Stomach (tissue), 19 donors: ENCODE measurements at places on chromosomes 12 and 14. TPM values are rescaled to one million over a fixed set of nuclear protein-coding genes. Genes with fewer than 3 reads are reported as not detected.

- DNase-seq = no peak
Measured at GRCh38 chr14:98101323-98101722, 1170.7 kb downstream of the BCL11B start.

DNA sequence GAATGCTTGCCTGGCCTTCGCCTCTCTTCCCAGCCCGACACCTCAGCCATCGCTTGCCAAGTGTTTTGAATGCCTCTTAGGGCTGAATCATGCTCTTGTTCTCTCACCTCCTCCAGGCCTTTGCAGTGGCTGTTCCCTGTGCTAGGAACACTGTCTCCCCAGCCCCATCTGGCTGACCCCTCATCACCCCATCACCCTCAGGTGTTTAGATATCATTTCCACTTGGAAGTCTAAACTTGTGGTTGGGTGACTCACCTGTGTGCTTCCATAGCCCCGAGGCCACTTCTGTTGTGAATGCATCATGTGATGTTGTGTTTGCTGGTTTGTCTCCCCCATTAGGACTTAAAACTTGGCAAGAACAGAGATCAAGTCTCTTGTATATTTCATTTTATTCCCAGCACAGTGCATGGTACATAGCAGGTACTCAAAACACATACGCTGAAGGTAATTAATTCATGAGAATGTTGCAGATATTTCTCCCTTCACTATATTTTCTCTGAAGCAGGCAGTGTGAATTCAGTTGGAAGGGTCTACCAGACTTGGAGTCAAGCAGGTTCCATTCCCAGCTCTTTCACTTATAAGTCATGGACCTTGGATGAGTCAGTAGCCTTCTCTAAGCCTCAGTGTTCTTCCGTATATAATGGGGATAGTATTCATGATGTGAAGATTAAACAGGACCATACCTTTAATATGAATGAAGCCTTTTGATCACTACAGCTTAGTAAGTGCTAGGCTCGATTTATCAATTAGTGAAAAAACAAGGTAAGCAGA lies 67.8 kb downstream of the HRK start:
- DNase-seq = no peak

GRCh38 chr12:104610513-104611235 lies 153.9 kb downstream of the CHST11 start:
- no peak for DNase-seq

GRCh38 chr12:109789526-109790048 lies 43.6 kb downstream of the TRPV4 start:
- no peak for DNase-seq

DNA sequence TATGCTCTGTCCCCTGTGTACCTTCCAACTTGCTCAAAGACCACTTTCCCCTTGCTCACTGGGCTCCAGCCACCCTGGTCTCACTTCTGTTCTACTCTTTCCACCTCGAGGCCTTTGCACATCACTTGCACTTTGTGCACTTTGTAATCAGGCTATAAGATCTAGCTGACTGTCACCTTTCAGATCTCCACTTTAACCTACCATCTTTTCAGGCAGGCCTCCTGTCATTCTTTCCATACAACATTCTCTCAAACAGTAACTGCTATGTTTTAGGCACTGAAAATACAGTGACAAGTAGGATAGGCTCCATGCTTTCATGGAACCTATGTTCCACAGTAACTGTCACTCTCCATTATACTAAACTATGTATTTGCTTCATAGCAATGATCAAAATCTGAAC lies 14.0 kb downstream of the CPM start:
- no peak for DNase-seq

DNA sequence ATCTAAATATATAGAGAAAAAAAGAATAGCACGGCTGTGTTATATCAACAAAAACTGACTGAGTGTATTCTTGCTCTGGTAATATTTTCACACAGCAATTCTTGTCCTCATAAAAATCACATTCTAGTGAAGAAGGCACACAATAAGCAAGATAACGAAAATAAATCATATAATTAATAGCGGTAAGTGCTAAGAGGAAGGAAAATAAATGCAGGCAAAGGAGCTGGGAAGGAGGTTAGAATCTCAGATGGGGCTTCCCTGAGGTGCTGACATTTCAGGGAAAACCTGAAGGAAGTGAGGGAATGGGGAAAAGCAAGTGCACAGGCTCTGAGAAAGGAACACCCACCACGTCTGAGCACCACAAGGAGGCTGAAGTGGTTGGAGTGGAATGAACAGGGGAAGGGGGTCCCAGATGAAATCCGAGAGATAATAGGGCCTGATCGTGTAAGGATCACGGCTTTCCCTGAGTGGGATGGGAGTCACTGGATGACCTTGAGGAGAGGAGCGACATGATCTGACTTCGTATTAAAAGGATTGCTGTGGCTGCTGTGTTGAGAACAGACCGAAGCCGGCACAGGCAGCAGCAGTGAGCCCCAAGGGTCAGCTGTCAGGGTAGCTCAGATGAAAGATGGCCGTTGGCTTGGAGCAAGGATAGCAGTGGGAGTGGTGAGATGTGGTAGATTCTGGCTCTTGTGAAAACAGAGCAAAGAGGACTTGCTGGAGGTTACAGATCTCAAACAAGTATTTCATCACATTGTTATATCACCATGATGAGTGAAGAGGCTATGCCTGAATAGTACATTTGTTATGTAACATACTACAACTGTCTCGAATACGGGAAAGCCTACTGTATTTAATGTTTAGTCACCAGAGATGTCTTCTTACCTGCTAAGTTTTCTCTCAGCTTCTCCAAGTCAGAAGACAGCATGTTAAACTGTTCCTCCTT lies 67.1 kb upstream of the VPS33A start:
- DNase-seq = no peak

- DNase-seq = no peak
Measured at GRCh38 chr12:95674163-95674562, 116.4 kb downstream of the NTN4 start.

GRCh38 chr12:116918464-116918863 lies 7.7 kb downstream of the FBXW8 start:
- DNase-seq = no peak

- no peak for DNase-seq
Measured at GRCh38 chr14:38873941-38874612, 229.0 kb downstream of the SEC23A start.

GRCh38 chr12:9364224-9365176 lies 156.3 kb upstream of the PZP start:
- DNase-seq = no peak

DNA sequence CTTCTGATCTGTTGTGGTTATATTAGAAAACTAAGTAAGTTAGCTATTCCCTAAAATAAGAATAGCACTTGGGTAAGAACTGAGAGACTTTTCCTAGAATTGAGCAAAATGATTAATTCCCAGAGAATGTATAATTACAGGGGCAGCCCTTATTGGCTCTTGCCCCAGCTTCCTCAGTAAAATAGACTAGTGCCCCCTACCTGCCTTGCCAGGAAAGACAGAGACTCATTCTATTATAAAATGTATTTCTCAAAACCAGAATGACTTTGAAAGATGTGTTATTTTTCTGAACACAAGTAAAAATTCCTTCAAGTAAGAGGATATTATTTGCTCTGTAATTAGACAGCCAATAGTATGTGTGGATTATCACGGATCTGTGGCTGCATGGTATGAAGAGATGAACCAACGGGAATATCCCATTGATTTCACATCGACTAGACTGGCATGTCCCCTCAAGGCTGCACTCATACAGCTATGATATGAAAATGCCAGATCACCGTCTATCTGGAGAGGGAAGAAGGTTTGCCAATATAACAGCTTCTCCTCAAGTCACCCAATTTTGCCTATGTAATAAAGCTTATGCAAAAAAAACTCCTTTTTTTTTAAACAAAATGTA lies 7.4 kb upstream of the GLRX5 start:
- peak; percentile 75 for DNase-seq

GRCh38 chr14:94132285-94132887 lies 3.0 kb upstream of the IFI27L2 start:
- peak; percentile 66 for DNase-seq

- no peak for DNase-seq
Measured at GRCh38 chr12:131506426-131506825, 204.5 kb upstream of the SFSWAP start.

DNA sequence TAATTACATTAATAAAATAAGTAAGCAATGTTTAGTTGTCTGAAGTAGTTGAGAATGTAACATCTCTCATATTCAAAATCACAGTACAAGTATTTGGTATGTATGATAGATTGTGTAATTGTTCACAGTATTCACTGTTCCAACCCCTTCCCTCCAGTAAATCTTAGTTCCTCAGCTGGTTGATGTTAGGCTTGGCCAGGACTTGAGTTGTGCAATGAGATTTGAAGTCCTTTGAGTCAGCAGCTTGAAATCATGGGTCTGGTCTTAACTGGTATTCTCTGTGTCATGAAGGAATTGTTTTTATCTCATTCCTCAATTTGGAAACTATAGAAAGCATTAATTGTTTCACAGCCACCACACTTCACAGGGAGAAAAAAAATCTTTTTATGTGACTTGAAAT lies 477.1 kb downstream of the FSCB start:
- no peak for DNase-seq

- DNase-seq = no peak
Measured at GRCh38 chr14:53328841-53329240, 175.7 kb upstream of the DDHD1 start.

GRCh38 chr14:79749065-79749464 lies 462.2 kb downstream of the DIO2 start:
- DNase-seq = no peak

- DNase-seq = no peak
Measured at GRCh38 chr12:123096741-123097140, 54.1 kb downstream of the PITPNM2 start.

GRCh38 chr12:52070185-52070925 lies 577 bp downstream of the ATG101 start:
- no peak for DNase-seq

DNA sequence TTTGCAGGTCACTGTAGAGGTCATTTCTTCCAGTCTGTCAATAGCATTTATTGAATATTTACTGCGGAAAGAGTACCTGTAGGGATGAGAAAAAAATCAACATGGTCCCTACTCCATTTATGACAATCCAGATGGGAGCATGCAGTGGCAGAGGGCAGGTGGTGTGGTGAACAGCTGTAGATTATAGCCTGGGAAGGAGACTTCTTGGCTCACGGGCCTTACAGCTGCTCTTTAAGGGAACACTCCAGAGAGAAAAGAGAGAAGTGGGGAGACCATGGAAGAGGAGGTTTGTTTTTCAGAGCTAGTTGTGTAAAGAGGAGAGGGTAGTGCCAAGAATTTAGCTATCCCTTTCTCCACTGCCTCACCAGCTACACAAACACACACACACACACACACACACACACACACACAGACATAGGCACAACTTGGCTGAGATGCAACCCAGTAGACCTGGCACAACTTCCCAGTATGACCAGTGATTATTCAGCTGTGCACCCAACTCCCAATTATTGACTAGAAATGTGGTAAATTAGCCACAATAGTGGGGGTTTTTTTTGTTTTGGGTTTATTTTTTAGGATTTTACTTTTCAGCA lies 41.0 kb downstream of the GPHB5 start:
- DNase-seq = no peak

- DNase-seq = no peak
Measured at GRCh38 chr12:54649825-54650224, 1.7 kb upstream of the DCD start.

DNA sequence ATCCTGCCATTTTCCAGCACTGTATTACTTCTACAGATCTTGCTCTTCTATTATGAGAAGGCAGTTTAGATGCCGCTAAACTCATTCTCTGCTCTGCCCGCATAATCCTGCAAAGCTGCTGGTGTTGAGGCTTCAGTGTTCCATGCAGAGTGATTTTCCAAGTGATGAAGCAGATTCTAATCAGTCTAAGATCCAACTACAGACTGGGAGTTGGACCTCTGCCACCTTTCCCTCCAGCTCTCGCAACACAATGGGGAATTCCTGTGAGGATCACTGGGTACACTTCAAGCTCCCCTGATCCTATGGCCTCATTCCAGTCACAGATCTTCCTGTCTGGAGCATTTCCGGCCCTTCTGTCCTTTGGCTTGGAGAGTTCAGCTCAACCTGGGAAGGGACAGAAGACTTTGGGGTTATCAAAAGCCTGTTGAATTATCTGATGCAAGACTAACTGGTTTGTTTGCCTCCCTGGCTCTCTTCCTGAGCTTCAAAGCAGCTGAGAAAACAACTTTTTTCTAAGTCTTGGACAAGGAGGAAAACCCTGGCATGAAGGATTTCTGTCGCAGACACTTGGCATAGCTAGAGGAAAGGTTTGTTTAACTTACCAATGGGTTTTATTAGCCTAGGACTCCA lies 333.9 kb downstream of the ZFP36L1 start:
- DNase-seq = peak; percentile 72

DNA sequence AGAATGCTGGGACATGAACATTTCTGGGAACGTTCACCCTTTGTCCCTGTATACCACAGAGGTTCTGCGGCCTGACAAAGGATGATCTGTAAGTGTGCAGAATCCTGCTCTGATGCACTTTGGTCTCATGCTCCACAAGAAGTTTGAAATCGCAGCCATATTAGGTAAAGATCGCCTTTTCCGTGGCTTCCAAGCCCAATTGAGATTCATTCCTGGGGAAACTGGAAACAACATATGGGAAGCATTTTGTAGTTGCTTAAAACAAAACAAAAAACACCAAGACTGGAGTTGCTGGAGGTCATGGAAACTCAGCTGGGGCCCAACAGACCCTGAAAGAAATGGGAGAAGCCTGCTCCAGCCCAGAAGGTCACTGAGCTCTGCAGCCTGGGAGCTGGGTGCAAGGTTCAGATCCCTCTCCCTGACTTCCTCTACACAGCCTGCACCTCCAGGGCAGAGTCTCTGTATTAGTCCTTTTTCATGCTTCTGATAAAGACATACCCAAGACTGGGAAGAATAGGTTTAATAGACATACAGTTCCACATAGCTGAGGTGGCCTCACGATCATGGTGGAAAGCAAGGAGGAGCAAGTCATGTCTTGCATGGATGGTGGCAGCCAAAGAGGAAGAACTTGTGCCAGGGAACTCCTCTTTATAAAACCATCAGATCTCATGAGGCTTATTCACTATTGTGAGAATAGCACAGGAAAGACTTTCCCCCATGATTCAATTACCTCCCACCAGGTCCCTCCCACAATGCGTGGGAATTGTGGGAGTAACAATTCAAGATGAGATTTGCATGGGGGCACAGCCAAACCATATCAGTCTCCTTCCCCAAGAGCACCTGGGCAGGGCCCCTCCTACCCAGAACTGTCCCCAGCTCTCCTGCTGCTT lies 60.8 kb upstream of the CHGA start:
- no peak for DNase-seq

GRCh38 chr14:101767618-101768362 lies 6.3 kb downstream of the PPP2R5C start:
- no peak for DNase-seq

The PAPLN gene
- total RNA-seq = 7.7 TPM

The GTF2A1 gene
- total RNA-seq = 73.5 TPM

The ZC2HC1C gene
- total RNA-seq = 5.9 TPM

The FBXW8 gene
- 9.4 TPM for total RNA-seq

The KRT84 gene
- not detected for total RNA-seq

The WNT1 gene
- not detected for total RNA-seq

The CDK17 gene
- 33.3 TPM for total RNA-seq

The HOTAIR gene
- not detected for total RNA-seq

The MSI1 gene
- total RNA-seq = 0.92 TPM

The APEX1 gene
- total RNA-seq = 149 TPM

The DDX11 gene
- total RNA-seq = 29.8 TPM

The IQSEC3 gene
- total RNA-seq = not detected

The NPFF gene
- not detected for total RNA-seq

The SLC2A13 gene
- total RNA-seq = 3.5 TPM
